Urinary bladder (tissue), 4 donors: ENCODE measurements at places on chromosomes 6 and 20. TPM values are rescaled to one million over a fixed set of nuclear protein-coding genes. Genes with fewer than 3 reads are reported as not detected.
A peak's percentile ranks its signal among the peaks of the same experiment; 100 is the strongest.

Gene WFDC5
- total RNA-seq = 0.26 TPM

DNA sequence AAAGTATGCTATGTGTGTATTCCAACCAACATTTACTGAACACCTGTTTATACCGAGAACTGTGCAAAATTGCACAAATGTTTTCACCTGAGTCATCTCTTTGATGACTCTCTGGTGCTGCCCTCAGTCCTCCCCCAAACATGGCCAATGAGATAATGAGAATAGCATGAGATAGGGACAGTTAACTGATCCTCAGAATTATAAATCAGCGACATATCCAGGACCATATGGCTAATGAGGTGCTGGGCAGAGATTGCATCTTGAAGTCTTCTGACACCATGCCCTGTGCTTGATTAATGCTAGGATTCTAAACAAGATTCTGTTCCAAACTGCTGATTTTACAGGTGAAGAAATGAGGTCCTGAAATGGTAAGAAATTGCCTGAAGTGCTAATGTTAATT lies 13.0 kb downstream of the CLVS2 start:
- no peak for DNase-seq

GRCh38 chr6:81753711-81754577 lies 1.5 kb upstream of the TENT5A start:
- DNase-seq = peak; percentile 40

GRCh38 chr6:160979061-160979708 lies 12.4 kb upstream of the MAP3K4 start:
- no peak for DNase-seq

DNA sequence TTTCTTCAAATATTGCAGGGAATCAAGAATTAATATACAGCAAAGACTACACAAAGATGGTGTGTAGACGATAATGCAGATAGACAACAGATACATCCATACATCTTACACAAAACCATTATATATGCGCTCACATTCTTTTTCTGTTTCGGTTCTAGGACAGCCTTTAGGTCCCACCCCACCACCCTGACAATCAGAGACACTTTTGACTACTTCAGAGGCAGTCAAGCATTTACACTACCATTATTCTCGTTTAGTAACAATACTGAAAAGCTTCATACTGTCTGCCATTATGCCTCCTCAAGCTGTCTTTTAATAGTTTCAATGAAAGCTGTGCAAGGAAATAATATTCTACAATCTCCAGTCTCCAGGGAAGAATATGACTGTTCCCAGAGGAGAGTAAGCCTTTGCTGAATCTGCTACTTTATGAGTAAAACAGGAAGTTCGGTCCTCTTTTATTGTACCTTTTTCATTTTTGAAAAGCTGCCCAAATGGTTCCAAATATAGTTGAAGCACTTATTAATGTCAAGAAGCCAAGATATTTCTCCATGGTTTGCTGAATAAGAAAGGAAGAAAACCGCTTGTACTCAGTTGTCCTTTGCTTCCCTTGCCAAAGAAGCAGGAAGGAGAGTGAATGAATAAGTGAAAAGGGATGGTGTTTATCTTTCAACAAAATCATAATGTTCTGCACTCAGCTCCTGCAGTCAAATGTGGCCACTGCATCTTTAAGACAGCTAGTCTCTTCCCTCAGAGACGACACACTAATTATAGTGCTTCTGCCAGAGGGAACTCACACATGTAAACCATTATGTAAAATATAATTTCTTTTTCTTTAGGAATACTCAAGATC lies 468.3 kb downstream of the CDC5L start:
- no peak for DNase-seq

GRCh38 chr6:159110013-159110412 lies 59.2 kb upstream of the FNDC1 start:
- no peak for DNase-seq

GRCh38 chr6:1850121-1850839 lies 240.6 kb downstream of the FOXC1 start:
- DNase-seq = no peak

DNA sequence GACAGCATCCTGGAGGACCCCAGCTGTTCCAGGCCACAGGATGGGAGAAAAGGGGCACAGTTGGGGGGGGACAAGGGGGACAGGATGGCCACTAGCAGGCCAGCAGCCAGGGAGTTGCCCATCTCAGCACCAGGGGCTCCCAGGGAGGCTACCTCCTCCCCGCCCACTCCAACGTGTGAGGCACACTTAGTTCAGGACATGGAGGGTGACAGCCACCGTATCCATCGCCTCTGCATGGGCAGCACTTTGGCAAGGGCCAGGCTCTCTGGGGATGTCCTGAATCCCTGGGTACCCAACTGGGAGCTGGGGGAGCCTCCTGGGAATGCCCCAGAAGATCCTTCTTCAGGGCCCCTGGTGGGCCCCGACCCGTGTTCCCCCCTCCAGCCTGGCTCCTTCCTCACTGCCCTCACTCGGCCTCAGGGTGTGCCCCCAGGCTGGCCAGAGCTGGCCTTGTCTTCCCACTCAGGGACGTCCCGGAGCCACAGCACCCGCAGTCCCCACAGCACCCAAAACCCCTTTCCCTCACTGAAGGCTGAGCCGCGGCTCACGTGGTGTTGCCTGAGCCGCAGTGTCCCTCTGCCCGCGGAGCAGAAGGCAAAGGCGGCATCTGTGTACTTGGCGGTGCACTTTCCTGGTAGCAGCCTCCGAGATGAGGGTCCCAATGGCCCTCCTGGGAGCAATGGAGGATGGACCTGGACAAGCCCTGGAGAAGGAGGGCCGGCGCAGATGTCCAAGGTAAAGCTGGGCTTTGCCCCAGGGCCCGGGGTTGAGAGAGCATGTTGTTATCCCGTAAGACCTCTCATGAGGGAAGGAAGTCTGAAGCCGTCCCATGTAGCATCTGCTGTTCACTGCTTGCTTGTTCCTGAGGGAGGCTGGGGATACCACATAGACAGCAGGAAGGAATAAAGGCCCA lies 30.7 kb downstream of the ZNF831 start:
- no peak for DNase-seq

DNA sequence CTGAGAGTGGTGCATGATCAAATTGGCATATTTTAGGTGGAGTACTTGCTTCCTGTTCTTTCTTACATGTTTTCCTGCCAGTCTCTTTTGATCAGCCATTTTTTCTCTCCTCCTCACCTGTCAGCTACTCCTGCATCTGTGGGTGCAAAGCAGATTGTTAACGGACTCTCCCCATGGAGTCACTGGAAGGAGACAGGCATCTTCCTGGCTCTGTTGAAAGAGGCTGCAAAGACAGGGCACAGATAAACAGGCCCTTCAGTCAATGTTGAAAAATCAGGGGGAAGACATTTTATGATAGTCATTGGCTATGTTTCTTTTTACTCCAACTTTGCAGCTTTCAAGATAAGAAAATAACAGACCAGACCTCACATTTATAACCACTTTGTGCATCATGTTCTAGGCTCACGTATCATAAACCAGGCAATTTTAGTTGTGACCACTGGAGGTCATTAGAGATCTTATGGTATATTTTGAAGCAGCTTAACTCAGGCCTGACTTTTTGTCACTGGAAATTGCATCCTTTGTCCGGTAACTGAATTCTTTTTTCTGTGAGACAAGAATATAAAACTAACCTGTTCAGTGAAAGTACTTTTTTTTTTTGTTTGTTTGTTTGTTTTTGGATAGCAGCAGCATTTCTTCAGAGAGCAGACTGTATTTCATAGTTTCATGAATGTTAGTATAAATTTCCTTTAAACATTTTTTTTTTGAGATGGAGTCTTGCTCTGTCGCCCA lies 20.1 kb downstream of the ECT2L start:
- DNase-seq = no peak

Gene SOX18
- total RNA-seq = 4.5 TPM

DNA sequence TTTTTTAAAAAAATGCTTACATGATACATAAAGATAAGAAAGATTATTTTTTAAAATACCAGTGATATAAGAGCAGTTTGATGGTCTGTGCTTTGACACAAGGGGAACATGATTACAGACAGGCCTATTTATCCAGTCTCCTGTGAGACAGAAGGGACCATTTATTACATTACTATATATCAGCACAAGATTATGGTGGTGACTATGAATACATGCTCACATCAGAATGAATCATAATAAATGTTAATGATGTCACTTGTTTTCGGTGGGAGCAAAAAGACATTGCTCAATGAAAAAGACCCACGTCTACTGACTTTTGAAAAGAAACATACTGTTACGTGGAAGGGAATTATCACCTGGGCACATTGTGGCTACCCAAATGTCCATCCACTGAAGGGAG lies 455.1 kb downstream of the CDC5L start:
- DNase-seq = no peak

DNA sequence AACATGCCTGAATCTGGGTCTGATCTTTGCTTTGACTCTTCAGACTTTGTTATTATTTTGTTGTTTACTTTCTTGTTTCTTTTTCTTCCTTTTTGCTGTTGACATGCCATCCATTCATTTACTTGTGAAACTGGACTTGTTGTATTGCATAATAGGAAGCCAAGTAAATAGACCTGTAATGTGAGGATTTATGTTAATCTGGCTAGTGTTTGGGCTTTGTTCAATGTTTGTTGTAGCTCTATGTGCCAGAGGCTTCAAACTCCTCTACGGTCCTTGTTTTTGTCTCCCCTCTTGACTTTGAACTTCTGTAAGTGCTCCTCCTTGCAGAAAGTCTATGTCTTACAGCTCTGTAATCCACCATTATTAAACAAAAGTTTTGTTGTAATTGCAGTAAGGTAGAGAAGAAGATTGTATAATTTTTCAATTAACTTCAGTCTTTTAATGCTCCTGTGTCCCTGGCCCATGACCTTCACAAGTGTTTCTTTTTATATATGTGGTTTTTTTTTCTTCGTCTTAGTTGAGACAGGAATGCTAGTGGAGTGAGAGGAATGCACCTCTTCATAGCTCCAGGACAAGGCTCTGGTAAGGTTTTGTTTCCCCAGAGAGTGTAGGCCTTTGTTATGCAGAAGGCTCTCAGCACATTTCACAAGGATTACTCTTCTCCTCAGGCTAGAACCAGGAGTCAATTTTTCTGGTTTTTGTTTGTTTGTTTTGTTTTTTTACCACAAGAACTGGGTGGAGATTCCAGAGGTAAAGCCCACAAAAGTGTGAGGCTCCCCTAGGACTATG lies 1061.8 kb upstream of the CITED2 start:
- DNase-seq = no peak

DNA sequence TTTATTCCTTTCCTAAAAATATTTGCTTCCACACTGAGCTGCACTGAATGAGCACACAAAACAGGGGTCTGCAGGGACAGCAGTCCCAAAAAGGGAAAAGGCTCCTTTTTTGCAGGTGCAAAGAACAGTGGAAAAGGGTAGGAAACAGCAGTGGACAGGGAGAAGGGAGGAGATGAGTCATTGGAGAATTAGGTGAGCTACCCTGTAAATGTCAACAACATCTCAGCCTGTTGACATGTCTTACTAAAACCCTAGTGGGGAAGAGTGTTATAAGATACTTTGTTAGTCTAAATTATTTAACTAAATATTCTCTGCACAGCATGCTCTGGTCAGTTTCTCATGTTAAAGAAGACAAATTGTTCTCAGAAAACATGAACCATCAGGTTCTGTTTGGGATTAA lies 151.5 kb upstream of the FBXL4 start:
- no peak for DNase-seq

Gene ARMH2
- not detected for total RNA-seq

DNA sequence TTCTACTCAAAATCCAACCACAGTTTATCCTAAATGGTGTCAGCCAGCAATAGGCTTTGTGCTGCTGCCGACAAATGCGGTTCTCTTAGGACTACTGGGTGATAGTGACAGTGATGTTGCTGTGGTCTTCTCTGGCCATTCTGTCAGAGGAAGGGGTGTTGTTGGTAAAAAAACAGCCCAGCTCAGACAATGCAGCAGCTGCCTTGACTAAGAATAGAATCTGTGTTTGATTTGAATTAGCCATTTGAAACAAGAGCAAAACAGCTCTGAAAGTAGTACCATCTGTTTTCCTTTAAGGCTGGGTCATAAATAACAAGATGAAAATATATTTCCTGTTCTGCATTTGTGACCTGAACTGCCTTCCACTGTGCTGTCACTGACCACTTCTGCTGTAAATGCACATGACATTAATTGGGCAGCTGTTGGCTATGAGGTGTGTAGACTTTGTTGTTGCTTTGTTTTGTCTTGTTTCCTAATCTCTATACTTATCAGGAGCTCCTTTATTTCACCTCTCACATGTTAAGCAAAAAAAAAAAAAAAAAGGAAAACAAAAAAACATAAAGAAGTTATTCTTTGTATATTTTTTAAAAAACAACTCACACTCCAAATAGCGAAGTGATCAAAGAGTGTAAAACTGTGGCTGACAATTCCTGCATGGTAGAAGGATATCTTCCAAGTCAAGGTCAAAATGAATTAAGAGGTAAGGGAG lies 497.8 kb upstream of the ARID1B start:
- DNase-seq = no peak

DNA sequence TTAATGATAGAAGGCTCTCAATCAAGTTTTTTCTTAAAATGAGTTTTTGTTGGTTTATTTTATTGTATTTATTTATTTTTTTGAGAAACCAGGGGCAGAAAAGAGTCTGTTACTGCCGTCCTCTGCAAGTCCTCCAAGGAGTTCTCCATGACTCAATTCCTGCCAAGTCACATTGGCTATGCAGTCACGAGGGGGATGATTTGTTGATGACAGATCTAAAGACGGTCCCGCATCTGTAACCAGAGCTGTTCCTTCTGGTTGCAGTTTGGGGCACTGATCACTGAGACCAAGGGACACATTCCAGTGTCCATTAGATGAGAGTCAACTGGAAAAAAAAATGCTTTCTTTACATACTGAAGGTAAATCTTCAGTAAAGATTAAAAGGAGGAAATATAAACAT lies 13.9 kb upstream of the TSHZ2 start:
- DNase-seq = no peak

Gene MEI4
- 0.21 TPM for total RNA-seq

Gene PAK5
- total RNA-seq = 0.48 TPM

DNA sequence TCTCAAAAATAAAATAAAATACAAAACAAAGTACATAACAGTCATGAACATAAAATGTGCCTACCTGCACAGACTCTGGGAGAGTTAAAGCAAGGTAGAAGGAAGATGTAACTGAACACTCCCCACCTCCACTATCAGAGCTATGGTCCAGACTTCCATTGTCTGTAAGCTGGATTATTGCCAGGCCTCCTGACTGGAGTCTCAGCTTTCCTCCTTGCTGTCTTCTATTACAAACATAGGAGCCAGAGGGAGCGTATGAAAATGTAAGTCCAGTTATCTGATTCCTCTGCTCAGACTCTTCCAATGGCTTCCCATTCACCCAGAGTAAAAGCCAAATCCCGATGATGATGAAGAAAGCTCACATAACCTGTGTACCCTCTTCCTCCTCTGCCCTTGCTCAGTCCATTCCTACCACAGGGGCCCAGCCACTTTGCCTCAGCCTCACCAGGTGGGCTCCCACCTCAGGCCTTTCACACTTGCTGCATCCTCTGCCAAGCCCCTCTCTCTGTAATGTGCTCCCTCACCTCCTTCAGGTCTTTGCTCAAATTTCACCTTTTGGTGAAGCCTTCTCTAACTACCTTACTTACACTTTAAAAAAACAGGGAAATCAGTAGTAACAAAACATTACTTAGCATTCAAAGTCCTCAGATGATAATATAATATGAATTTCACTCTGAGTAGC lies 194.1 kb downstream of the RIMS1 start:
- DNase-seq = no peak

- DNase-seq = no peak
These were observed 29.9 kb downstream of the FBXO5 start for GRCh38 chr6:152952866-152953509.

- no peak for DNase-seq
These were observed 40.3 kb downstream of the PEX7 start for GRCh38 chr6:136862662-136863061.

Gene OR2B6
- not detected for total RNA-seq

Gene SLC17A3
- total RNA-seq = not detected

GRCh38 chr20:33231237-33231636 lies 4.6 kb upstream of the BPIFA1 start:
- DNase-seq = no peak

Gene DCDC2
- 4.3 TPM for total RNA-seq

- DNase-seq = no peak
These were observed 47.1 kb downstream of the CD109 start for GRCh38 chr6:73743081-73743480.
